CD4-positive, alpha-beta T cell (primary cell): ENCODE measurements at places on chromosomes 7 and 10.

DNA sequence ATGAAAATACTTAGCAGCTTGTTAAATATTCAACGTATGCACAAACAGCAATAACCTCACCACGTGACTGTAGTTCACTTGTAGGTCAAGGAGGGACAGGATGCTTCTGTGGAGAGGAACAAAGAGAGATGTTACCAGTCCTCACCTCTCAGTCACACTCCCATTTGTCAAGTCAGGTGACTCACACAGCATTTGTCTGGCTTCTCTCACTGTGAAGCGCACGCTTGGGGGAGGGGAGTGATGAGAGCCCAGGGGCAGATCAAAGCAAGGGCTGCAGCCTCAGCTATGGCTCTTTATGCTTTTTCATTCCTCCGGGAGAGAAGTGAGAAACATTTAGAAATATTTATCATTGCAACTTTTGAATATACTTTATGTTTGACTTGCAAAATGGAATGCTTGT, 2.9 kb upstream of the RBM20 start:
- no peak for DNase-seq

DNA sequence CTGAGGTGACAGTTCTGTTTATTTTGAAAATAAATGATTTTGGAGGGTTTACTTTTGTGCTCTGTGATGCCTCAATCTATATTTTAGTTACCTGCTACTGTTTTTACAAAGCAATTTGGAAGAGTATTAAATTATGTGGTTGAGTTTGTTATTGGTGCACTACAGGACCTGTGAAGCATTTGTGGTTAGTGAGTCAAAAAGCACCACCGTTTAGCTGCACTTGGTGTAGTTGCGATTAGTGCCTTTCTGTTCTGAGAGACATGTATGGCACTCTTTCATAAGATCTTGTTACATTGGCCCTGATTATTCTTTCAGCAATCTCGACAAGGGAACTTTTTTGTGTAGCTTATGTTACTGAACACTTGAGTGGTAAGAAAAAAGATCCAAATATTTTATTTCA, 132.2 kb downstream of the BBS9 start:
- DNase-seq = no peak

DNA sequence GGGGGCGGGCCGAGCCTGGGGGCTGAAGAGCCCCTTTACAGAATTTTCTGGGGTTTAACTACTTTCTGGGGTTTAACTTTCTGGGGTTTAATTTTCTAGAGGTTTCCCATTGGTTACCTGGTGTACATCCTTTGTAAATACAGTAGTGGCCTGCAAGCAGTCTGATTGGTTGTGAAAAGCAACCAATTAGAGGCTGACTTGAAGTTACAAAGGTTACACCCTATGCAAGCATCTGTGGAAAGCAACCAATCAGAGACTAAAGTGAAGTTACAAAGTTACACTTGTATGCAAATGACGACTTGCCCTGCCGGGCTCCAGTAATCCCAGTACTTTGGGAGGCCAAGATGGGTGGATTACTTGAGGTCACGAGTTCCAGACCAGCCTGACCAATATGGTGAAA, 27.4 kb downstream of the GTF2I start:
- no peak for DNase-seq

DNA sequence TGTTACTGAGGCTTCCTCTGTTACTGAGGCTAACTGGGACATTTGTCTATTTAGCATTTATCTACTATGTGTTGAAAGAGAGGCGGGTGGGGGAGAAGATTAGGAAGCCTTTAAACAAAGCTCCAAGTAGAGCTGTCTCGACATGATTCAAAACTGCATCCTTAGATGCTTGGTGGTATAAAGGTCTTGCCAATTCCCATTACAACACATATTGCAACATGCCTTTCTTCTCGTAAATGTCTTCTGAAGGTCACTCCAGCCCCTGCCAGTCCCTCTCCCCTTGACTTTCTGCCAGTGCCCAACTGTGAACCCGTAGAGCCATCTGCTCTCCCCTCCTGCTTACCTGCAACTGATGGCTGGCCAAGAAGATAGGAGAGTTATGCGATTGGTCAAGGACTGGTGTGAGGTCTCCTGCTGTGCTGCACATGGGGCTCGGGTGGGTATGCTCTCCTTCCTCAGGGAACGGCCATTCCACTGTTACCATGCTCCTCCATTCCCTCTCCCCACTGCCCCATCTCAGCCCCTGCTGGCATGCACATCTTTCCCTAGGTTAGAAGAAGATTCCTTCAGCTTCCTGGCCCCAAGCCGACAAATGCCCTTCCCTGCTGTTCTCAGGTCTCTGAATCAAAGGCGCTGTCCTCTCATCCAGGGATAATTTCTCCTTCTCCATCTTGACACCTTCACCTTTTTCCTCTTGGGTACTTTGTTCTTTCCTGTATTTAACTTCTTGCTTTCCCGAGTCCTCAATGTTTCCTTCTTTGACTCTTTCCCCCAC, 43.6 kb upstream of the ZNF32 start:
- DNase-seq = no peak

- no peak for DNase-seq
These were observed 27.0 kb upstream of the HIBADH start for GRCh38 chr7:27689591-27690164.

DNA sequence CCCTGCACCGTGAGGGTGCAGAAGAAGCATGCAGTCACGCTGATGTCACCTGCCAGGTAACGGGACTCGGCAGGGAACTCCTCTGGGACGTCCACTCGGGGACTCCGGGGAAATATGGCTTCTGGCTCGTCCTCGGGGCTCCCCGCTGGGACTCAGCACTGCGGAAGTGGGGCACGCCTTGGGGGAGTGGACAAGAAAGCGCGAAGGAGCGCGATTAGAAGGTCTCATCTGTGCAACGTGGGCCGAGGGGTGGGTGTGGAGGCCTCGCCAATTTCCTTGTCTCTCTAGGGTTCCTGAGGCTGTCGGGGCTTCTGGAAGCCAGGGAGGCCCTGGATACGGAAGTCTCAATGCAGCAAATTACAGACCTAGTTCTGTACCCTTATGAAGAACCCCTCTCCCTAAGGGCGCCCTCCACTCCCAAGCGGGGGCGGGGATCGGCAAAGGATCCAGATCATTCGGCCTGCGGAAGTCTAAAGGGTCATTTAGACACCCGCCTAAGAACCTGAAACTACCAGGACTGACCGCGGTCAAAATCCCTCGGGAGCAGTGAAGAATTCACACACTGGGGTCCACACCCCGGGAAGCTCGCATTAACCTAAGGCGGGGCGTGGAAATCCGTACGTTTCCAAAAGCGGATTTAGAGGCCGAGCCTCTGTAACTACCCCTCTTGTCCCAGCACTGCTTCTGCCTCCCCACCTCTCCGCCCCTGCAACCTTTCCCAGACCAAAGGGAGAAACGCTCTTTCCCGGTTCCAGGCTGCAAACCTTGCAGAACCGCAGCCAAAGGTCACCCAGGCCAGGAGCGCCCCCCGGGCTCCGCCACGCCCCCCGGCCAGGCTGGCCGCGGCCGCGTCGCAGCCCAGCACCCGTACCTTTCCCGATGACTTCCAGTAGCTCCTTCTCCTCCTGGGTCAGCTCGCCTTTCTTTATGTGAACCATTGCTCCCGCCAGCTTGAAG, 640 bp downstream of the ANKMY2 start:
- DNase-seq = peak; percentile 23

GRCh38 chr10:7412237-7412927, 1.5 kb upstream of the SFMBT2 start:
- DNase-seq = peak; percentile 44

- no peak for DNase-seq
These were observed 17.6 kb downstream of the TCAF1 start for GRCh38 chr7:143884241-143884968.

- no peak for DNase-seq
These were observed 180.9 kb downstream of the ADAM12 start for GRCh38 chr10:126207313-126207771.

DNA sequence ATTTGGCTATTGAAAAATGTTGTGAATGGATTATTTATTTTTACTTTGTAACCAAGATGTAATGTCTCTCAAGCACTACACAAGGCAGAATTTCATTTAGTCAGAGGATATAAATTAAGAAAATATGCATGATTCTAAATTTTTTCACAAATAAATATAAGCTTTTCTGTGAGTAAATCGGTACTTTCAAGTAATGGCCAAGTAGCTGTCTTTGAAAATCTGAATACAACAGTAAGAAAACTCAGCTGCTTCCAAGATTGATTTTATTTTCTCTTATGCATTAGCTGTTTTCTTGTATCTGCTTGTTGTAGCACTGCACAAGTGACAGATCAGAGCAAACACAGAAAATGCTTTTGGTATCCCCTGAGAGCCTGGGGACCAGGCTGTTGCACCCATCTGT, 998.5 kb upstream of the GHITM start:
- DNase-seq = no peak

DNA sequence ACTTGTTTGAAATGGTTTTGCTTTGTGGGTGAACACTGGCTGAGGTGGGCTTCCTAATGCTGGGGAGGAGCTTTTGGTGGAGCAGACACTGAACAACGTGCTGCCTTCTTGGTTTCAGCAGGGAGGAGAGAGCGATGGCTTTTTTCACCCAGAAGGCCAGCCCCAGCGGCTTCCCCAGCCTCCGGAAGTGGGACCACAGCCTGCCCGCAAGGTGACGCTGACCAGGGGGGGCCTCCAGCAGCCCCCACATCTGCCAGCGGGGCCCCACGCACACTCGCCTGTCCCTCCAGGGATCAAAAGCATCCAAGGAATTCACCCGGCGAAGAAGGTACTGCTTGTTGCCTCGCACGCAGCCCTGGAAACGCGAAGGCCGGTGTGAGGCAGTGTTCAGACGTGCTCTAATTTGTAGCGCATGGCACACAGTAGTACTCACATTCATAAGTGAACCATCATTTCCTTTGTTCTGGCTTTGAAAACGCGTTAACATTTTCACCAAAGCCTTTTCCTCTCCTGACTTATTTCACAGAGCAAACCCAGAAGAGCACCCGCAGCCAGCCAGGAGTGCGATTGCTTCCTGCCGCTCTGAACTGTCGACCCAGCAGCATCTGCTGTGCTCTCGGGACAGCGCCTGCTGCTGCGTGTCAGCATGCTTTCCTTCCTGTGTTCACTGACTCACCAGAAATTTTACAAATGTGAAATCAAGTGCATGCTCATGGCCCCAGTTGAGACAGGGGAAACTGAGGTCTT, 48.4 kb downstream of the SHH start:
- DNase-seq = peak; percentile 38

DNA sequence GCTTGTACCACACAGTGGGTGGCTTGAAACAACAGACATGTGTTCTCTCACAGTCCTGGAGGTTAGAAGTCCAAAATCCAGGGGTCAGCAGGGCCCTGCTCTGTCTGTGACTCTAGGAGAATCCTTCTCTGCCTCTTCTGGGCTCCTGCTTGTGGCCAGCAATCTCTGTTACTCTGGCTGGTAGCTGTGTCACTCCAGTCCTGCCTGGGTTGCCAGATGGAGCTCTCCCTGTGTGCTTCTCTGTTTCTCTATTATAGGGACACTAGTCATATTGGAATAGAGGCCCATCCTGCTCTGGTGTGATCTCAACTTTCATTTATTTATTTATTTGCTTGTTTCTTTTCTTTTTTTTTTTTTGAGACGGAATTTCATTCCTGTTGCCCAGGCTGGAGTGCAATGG, 276.6 kb upstream of the GALNT17 start:
- no peak for DNase-seq

DNA sequence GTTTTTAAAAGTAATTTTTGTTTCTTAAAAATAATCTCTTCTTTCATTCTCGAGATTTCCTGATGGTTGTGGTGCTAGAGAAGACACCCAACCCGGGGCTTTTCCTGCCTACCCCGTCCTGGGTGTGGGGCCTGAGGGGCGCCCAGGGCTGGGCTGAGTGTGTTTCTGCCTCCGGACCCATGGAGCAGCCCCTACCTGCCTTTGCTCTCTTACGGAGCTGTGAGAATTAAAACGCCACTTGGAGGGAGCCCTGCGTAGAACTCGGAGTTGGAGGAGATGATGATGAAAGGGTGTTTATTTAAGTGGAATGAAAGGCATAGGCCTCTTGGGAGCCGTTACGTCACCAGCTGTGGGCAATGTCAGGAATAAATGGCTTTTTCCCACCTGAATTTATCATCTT, 261.8 kb upstream of the SHH start:
- DNase-seq = no peak

GRCh38 chr7:155844019-155844453, 31.8 kb upstream of the SHH start:
- no peak for DNase-seq

DNA sequence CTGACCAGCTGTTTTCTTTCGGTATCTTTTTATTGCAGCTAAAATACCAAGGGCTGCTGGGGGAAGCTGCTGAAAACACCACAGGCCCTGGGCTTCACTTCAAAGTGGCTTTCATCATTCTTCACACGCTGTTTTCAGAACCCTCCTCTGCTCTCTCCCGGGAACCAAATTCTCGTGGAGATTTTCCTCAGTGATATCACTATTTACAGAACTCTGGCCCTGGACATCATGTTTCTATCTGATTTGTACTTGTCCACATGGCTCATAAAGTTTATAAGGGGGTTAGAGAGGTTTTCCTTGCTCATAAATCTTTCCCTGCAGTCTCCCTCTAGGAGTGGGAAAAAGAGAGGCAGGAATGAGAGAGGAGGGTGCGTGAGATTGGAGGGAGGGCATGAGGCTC, 177.4 kb upstream of the NPVF start:
- no peak for DNase-seq

GRCh38 chr7:107161415-107161814, 7.4 kb upstream of the HBP1 start:
- no peak for DNase-seq

DNA sequence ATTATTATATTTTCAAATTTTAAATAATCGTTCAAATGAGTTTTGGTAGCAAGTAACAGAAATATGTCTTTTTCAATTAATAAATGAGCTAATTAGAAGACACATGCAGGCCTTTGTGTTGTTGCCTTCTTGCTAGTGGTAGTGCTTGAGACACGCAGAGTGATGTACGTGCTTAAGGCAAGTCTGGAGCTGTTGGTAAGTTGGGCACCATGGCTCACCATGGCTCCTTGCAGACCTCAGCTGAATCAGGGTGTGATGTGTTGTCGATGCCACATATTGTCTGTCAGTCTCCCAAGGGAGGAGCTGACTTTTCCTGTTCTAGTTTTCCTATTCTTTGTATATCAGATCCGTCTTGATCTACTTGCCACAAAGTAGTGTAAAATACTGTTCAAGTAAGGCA, 8.3 kb downstream of the CDK14 start:
- DNase-seq = no peak

DNA sequence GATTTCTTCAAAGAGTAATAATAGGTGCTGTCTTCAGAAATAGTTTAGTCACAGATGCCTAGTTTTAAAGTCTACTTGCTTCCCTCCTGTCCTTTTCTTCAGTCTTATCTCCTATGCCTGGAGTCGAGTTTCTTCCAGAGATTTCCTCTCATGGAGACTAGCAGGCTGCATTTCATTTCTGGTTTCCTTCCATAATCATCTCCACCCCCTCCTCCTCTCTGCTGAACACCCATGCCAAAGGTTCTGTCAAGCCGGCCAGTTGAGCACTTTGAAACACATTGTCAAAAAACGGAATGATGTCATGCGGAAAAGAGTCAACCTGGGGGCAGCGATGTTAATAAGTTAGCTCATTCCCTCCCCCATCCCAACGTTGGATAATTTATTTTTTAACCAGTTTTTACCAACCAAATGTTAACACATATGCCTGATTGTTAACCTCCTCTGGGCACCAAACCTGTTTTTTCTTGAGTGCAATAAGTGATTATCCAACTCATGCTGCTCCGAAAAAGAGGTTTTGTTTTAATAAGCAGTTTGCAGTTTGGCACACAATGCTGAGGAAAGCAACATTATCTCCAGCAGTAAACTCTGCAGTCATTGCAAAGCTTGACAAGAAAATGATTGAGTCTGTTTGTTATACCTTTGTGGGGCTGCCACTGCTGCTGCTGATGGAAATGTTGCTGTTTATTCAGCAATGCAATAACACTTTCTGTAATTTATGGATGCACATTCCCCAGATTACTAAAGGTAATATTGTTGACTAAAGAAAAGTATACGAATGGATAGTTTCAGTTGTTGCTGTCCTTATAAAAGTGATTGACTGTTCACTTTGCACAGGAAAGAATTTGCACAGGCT, 161.6 kb downstream of the LRMDA start:
- no peak for DNase-seq
